ENCODE measurements at places on chromosomes 7 and 10. TPM values are rescaled to one million over a fixed set of nuclear protein-coding genes. Genes with fewer than 3 reads are reported as not detected.

DNA sequence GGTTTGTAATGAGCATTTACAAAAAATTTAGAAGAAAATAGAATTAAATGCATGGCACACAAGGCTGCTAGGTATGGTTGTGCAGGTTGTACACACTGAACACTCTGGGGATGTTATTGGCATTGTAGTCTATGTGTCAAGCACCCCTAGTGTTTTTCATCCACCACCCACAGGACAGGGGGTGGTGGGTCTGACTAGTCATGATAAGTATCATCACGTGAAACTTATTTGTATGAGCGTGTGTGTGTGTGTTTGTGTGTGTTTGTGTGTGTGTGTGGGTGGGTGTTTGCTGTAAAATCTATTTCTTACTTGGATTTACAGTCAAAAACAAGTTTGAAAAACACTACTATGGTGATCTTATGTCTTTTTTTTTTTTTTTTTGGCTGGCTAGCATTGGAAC lies 66.5 kb downstream of the MAP3K8 start:
- no peak for DNase-seq

GRCh38 chr10:97888641-97889262 lies 39.1 kb downstream of the GOLGA7B start:
- DNase-seq, result no peak

The RHBDD2 gene
- 59.7 TPM for polyA plus RNA-seq

DNA sequence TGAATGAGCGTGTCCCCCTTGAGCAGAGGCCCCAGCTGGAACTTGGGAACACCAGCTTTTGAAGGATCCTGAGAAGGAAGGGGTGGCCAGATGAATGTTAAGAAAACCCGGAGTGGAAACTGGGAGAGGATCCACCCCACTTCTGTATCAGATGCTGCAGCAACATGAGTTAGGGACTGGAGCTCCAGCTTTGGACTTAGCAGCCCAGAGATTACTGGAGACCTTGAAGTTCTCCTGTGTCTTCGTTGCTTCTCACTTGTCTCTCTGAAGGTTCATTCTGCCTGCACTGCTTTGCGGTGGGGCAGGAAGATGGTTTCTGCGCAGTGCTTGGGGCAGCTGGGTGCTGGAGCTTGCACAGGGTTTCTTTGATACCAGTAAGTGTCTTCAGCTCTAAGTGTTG lies 9.3 kb downstream of the TMEM248 start:
- no peak for DNase-seq

The FRAT1 gene
- polyA plus RNA-seq, result 3.5 TPM

The PRRT4 gene
- polyA plus RNA-seq, result 1.4 TPM

DNA sequence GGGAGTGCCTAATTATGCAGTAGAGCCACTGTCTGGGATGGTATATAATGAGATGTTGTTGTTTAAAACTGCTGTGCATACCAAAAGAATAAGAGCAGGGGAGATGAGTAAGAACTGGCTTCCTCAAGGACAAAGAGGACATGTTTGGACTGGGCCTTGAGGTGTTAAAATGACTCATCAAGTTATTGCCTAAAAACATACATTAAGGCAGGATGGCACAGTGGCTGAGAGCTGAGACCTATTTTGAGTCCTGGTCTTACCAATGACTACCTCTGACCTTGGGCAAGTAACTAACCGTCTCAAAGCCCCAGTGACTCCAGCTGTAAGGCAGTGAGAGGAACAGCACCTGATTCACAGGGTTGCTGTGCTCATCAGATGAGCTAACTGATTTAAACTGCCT lies 71.1 kb downstream of the CFAP58 start:
- DNase-seq, result no peak

GRCh38 chr7:96449094-96449493 lies 127.2 kb upstream of the SLC25A13 start:
- DNase-seq, result no peak

DNA sequence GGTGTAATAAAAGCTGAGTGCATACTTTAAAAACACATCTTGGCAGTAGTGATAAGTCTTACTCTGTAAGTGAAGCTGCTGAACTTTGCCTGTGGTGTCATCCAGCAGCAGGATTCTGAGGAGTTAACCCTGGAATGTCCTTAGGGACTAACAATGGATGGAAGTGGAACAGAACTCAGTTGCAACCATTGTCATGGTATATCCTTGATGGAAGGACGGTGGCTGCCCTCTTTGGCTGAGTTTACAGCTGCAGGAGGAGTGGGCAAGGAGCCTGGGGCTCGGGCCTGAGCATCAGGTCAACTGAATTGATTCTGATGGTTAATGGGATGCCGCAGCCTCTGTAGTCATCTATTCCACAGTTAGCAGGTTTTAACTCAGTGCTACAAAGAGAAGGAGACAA lies 56.2 kb downstream of the MRC1 start:
- DNase-seq, result no peak

The STAM gene
- polyA plus RNA-seq, result 28.9 TPM

DNA sequence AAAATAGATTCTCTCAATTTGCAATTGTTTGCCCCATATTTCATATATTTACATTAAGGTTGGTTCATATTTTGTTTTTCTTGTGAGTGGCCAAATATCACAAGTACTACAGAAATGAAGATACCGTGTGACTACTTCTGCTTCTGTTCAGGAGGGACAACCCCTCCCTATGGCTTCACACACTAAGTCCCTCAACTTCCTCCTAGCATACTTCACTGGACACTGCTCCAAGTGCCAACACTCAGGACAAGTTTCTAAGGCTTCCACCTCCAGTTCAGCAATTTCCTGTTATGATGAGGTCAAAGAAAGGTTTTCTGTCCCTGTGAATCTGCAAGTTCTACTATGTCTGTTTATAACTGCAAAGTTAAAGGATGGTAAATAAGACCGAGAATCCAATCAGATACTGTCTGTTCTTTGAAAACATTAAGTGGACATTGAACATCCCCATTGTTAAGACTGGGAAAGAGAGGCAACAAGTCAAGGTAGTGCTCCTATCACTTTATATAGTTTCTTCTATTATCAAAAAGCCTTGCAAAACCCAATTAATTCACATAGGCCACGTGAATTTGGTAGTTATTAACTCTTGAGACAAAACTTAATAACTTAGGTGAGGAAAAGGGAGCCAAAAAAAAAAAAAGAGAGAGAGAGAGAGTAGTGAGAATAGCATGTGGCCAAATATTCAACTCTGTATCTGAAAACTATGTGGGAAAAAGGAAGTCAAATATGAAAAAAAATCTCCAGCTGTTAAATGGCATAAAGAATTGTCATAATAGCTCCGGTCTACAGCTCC lies 81.3 kb upstream of the DKK1 start:
- DNase-seq, result no peak

The ETV1 gene
- polyA plus RNA-seq, result 34.1 TPM

- DNase-seq, result no peak
Observed at GRCh38 chr10:77160679-77161078, 476.9 kb downstream of the KCNMA1 start.

GRCh38 chr7:77306231-77307067 lies 106.8 kb upstream of the FGL2 start:
- no peak for DNase-seq

The IL6 gene
- polyA plus RNA-seq, result not detected

DNA sequence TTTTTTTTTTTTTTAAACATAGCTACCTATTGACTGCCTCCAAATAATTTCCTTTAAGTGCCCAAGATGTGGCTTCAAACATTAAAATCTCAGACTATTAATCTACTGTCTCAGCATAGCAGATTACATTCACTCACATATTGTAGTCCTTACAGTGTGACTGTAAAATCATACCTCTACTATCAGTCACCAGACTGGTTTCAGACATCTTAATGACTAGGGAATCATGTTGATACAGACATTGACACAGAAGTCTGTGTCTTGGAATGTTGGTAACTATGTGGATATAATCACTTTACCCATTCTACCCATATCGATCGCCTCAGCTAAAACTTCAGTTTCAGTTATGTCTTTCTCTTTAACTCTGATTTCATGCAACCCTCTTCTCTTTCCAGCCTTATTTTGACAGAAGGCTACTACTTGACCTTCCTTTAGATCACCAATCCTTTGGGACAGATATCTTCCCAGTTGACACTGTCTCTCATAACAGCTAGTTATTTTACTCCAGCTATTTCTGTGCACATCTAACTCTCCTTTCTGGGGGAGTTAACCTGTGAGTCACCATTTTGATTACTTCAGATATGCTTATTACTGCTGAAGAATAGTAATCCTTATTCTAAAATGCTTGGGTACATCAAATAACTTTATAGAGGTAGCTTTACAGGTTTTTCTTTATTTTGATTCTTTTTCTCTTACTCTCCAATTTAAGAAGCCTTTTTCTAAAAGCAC lies 7.0 kb downstream of the TNKS2 start:
- no peak for DNase-seq

GRCh38 chr7:45391618-45392451 lies 182.3 kb upstream of the ADCY1 start:
- no peak for DNase-seq

DNA sequence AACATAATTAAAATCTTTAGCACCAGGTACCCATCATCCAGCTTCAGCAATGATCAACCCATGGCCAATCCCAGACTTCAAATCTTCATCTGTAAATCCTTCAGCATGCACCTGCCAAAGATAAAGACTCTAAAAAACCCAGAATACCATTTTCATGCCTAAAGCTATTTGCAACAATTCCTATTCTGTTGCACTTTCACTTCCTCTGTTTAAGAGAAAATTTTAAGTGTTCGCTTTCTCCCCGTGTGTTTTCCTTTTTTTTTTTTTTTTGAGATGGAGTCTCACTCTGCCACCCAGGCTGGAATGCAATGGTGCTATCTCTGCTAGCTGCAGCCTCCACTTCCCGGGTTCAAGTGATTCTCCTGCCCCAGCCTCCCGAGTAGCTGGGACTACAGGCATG lies 31.8 kb upstream of the HTR5A start:
- no peak for DNase-seq

DNA sequence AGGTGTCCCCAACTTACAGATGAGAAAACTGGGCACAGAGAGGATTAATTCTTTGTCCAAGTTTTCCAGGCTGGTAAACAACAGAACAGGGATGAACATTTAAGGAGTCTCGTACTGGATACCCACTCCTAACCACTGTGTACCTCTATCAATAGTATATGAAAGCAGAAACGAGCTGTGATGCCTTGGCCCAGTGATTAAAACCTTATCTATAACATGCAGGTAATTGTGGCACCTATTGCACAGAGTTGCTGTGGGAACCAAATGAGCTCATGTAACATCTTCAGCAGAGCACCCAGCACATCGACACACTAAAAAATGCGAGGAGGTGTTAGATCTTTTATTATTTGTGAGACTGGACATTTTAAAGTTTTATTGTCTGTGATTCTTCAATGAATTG lies 1.6 kb downstream of the TMEM273 start:
- DNase-seq, result no peak

- no peak for DNase-seq
Observed at GRCh38 chr10:600876-601659, 88.4 kb downstream of the DIP2C start.

DNA sequence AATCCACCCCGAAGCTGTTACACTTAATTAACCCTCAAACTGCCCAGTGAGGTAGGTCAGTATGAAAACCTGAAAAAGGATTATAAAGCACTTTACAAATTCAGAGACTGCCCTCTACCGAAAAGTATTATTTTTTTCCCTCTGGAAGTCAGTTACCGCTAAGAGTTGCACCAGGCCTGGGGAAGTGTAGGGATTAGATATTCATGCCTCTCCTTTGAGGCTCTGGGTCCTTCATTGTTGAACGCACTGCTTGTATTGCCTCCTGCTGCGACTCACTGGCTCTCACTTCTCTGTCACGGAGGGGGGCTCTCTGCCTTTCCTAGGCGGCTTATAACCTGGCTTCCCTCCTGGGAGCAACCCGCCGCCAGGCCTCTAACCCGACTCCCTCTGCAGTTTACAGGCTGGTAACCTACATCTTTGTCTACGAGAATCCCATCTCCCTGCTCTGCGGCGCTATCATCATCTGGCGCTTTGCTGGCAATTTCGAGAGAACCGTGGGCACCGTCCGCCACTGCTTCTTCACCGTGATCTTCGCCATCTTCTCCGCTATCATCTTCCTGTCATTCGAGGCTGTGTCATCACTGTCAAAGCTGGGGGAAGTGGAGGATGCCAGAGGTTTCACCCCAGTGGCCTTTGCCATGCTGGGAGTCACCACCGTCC lies 2.7 kb downstream of the RHBDD2 start:
- no peak for DNase-seq

The TFEC gene
- 28.3 TPM for polyA plus RNA-seq

The TFPI2 gene
- polyA plus RNA-seq, result 16.5 TPM

DNA sequence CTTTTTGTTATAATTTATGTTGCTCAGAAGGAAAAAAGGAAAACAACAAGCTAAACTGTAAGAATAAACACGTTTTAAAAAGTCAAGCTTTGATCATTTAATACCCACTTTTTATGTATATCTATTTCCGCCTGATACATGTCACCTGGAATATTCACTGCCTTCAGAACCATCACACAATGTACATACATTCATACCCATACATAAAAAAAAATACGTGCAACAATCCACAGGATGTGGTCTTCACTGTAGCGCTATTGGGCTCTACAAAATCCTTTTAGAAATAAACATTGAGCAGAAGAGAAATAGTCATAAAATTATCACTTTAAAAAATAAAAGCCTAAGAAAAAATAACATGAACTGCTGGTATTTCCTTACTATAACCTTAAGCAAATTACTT lies 1078.9 kb upstream of the LRRTM3 start:
- no peak for DNase-seq

GRCh38 chr7:38743899-38744298 lies 112.7 kb upstream of the AMPH start:
- no peak for DNase-seq

DNA sequence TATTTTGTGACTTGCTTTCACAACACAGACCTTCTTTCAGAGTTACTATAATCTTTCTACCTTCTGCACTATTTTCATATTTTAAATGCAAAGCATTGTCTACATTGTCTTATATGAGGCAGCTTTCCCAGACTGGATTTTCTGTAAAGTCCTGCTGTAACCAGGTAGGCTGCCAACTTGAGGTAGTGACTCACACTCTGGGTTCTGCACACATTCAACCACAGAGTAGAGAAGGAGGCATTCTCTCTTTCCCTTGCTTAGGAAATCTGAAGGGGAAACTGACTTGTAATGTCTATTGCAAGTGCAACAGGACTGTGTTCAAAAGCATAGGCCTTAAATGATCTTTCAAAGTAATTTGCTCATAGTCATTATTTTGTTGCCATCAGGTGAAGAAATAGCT lies 461.4 kb downstream of the GRM8 start:
- DNase-seq, result no peak

The C10orf105 gene
- 0.21 TPM for polyA plus RNA-seq

- no peak for DNase-seq
Observed at GRCh38 chr7:158569858-158570323, 17.7 kb downstream of the PTPRN2 start.

DNA sequence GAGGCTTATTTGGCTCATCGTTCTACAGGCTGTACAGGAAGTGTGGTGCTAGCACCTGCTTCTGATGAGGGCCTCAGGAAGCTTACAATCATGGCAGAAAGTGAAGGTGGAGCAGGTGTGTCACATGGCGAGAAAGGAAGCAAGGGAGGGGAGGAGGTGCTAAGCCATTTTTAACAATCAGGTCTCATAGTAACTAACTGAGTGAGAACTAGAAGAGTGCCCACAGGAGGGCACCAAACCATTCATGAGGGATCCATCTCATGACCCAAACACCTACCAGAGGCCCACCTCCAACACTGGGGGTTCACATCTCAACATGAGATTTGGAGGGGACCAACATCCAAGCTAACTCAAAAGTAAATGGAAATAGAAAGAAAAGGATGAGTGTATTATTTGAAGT lies 78.1 kb downstream of the CXCL12 start:
- DNase-seq, result no peak

GRCh38 chr10:13887761-13888160 lies 301.0 kb downstream of the PRPF18 start:
- DNase-seq, result no peak

GRCh38 chr10:121975295-121976086 lies 474 bp upstream of the NSMCE4A start:
- DNase-seq, result no peak

GRCh38 chr7:130095812-130096211 lies 25.5 kb downstream of the KLHDC10 start:
- no peak for DNase-seq

The RBM28 gene
- 45.4 TPM for polyA plus RNA-seq

All from left renal pelvis (tissue), 4 donors.